ENCODE measurements at places on chromosomes 11 and 22.

GRCh38 chr22:22479999-22480532 lies 28.5 kb downstream of the ZNF280B start:
- DNase-seq = no peak

DNA sequence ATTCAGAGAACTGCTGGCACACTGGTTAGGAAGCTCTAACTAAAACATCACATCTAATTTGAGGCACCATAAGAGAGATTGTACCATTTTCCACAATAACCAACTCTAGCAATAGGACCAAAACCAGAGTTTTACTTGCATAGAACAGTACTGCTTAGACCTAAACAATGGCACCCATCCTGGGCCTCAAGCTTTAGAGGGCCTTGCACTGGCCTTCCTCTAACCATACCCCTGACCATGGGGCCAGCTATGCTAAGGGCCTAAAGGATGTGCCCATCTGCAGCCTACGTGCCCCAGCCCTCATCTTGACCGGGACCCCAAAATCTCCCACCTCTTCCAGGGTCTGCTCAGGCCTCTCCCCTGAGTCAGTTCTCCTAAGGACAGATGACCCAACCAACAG lies 74.4 kb upstream of the ARHGAP32 start:
- no peak for DNase-seq

GRCh38 chr11:44840521-44841251 lies 110.0 kb downstream of the TP53I11 start:
- no peak for DNase-seq

- no peak for DNase-seq
These were observed 30.2 kb downstream of the TESMIN start for GRCh38 chr11:68721075-68721474.

DNA sequence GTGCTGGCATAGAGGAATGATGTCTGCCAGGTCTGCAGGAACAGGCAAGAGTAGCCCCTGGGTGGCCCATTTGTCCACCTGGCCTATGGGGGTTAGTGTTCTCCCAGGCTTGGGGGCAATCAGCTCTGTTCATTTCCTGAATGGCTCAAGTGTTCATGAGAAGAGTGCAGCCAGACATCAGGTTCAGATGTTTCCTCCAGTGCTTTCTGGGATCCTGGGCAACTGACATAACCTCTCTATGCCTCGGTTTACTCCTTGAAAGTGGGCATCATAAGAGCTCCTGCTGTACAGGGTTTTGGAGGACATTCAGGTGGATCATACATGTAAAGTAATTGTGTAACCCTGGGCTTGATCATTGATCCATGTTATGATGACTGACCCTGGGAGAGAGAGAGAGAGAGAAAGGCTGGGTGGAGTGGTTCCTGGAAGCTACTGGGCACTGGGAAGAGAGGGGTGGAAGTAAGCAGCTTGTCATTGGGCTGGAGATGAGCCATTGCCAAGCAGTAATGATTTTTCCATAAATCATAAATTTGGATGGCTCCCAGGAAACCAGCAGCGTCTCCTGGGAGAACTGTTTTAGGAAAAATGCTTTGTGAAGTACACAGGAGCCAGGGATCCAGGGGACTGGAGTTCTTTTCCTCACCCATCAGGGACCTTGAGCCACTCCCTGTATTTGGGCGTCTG lies 30.2 kb upstream of the ACCSL start:
- DNase-seq = no peak

DNA sequence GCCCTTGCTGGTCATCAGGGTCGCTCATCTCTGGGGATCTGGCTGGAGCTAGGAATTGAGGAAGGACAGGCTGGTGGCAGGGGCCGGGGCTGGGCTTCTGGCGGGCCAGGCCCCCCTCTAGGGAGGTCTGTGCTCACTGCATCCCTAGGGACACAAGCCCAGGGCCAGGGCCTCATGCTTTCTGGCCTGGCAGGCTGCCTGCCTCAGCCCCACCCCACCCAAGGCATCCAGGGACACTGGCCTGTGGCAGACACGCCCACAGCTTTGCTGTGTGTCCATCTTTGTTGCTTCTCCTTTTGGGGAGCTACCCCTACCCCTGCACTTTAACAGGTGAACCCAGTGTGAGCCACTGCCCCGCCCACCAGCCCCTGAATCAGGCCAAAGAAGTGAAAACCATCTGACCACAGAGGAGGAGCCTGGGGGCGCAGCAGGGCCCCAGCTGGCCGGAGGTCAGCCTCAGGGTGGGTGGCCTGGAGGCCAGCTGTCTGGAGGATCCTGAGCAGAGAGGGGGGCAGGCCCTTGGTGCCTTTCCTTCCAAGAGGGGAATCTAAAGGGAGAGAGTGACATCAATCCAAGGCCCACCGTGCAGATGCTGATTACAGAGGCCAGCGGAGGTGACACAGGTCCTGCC lies 26.8 kb upstream of the CELSR1 start:
- DNase-seq = no peak

- DNase-seq = no peak
These were observed 49.6 kb upstream of the NECTIN1 start for GRCh38 chr11:119778391-119779194.

All from stimulated activated CD4-positive, alpha-beta T cell treated with anti-CD3 and anti-CD28 coated beads, Interleukin-4, amount 100 ng/mL, for 4 hours (primary cell).